ENCODE measurements at places on chromosomes 13 and 19.

- DNase-seq: no peak
Measured at GRCh38 chr13:83386609-83387008, 495.7 kb downstream of the SLITRK1 start.

- DNase-seq: no peak
Measured at GRCh38 chr19:18155095-18156087, 2.4 kb downstream of the PIK3R2 start.

- DNase-seq: peak; percentile 65
Measured at GRCh38 chr13:48110931-48111721, 16.2 kb upstream of the MED4 start.

DNA sequence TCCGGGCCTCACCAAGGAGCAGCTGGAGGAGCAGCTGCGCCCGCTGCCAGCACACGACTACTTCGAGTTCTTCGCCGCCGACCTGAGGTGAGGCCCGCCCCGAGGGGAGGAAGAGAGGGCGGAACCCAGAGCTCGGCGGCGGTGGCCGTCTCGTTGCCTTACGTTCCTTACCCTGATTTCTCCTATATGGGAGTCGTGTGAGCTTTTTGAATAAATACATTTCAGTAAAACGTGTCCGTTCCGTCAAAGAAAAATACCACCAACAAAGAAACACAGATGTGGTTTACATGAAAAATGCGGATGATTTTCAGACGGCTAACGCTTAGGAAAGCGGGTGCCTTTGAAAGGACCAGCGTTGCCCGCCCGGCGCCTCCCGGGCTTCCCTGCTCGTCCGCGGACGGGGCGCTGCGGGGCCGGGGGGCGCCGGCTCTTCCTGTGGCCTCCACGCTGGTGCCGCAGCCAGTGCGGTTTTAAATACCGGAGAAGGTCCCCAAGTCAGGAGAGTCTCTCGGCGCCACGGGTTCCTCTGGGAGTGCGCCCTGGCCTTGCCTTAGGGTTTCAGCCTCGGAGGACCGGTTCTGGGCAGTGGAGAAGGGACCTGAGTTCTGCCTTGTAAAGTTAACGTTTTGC, 755 bp downstream of the UPF3A start:
- DNase-seq: peak; percentile 29

DNA sequence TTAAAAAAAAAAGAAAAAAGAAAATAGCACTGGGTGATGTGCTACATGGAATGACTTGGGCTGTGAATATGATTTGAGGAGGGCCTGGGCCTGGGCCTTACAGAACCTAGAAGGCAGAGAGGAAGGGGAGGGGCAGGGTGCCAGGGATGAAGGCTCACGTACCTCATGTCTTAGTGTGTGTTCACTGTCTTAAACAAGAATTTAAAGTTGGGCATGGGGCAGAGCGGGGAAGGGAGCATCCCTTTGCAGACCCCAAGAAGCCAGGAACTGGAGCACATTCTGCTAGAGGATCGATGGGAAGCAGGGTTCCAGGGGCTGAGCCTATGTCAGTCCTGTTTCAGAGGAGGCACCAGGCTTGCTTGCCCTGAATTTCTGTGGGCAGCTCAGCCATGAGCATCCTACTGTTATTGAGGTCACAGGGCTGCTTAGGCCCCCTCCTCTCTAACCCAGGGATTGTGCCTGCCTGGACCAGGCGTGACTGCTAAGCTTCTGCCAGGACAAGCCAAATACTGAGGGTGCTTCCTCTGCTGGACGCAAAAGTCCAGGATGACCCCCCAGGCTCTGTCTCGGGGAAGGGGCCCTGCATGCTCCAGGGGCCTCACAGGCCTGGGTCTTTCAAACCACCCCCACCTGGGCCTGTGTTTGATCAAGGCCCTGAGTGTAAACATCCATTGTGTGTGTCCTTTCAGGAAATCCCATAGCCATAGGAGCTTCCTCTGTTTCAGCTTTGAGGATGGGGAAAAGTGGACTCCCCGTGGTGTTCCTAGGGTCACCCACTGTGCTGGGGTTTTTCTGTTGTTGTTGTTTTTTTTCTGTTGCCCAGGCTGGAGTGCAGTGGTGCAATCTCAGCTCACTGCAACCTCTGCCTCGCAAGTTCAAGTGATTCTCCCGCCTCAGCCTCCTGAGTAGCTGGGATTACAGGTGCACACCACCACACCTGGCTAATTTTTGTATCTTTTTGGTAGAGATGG, 4.8 kb downstream of the LSR start:
- DNase-seq: no peak

DNA sequence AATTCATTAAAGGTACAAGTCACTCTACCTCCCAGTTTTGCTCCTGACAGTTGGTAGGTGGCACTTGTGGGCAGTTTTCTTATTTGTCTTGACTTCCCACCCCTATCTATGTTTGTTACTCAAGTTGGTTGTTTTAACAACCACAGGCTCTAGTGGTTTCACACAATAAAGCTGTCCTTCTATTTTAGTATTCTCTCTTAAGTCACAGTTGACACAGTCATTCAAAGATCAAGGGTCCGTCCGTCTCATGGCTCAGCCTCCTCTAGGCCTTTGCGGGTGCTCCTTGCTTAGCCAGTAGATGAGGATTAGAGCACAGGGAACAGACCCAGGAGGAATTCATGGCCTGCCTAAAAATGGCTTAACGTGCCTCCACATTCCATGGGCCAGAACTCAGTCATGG, 573.7 kb downstream of the IRS2 start:
- DNase-seq: no peak

GRCh38 chr13:97221989-97222700, at the start of gene MBNL2:
Gene MBNL2, plus strand, starts transcription at chr13:97222333. Its CDS starts 53,903 bp downstream, at chr13:97276236.
- peak; percentile 91 for DNase-seq

DNA sequence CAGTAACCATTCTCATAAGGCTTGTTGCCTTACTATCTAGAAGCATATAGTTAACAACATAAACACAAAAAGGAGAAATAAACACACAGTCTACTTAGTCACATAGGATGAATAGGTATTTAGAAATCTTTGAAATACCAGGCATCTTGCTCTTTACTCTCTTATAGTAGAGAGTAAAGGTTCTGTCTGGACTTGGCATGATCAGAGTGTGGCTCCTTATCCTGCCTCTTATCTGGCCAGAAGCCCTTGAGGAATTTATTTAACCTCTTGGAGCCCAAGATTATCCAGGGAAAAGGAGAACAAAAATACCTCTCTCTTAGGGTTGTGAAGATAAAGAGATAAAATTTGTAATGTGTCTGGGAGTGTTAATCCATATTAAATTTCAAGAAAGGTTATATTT, 100.2 kb upstream of the MBNL2 start:
- DNase-seq: no peak

- no peak for DNase-seq
Measured at GRCh38 chr19:10137751-10138682, 18.3 kb upstream of the EIF3G start.

DNA sequence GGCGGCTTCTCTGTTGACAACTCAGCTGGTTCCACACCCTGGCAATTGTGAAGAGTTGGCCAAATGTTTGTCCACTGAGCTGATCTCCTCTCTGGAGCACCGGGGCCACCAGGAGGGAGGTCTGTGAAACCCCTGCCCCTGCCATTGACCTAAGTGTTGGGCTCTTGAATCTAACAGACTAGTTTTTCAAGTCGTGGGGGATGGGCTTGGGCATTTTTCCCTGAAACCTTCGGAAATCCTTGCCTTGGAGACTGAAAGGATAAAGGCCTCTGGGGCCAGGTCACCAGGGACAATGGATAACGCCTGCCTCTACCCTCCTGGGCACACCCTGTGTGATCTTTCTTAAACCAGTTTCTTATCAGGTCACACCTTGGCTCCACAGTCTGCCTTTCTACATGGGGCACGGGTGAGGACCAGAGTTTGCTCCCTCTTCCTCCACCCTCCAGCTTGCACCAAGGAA, 881 bp downstream of the GEMIN7 start:
- DNase-seq: peak; percentile 46

DNA sequence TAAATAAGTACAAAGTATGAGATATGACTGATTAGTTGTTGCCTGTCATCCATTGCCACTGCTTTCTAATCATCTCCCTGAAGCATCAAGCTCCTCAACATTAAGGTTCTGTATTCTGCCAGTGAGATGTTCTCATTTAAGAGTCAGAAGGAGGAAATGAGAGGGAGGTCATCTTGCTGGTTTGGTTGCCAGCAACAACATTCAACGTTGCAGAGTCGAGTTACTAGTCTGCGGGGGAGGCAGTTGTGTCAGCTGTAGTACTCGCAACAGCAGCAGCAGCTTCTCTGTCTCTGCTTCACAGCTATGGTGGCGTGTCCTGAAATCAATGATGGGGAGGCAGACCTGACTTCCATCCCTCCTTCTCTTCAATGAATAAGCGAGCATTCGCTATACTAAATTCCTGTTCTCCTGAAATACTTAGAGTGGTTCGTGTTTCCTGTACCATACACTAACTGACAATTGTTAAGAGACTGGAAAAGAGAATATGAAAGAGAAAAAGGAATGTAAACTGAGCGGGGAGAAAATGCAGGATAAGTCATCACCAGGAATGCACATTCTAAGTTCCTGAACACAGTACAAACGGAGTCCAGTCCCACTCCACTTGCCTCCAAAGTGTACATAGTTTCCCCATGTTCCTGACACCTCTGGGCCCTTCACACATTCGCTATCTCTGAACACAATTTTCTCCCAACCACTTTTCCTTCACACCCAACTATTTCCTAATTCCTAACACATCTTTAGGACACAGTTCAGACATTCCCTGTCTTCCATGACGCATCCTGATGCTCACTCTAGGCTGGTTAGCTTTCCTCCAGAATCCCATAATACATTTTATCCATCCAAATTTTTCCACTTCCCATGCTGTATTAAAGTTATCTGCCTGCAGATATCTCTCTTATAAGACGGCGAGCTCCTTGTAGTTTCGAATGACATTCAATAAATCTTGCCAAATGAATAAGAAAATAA, 263.0 kb downstream of the KLF12 start:
- DNase-seq: peak; percentile 47

DNA sequence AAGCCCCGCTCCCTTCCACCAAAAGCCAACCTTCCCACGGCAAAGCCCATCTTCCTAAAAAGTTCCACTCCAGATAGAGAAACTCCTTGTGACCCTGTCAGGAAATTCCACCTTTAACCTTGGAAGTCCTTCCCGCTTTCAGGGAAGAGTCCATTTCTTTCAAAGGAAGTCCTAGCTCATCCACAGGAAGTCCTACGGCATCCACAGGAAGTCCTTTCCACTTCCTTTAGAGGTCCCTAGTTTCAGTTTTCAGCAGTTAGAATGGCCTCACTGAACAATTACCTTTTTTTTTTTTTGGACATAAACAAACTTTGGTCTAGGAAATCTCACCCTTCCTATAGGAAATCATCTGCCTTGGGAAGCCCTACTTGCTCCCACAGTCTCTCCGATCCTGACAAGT, 31.7 kb downstream of the TRPM4 start:
- no peak for DNase-seq

DNA sequence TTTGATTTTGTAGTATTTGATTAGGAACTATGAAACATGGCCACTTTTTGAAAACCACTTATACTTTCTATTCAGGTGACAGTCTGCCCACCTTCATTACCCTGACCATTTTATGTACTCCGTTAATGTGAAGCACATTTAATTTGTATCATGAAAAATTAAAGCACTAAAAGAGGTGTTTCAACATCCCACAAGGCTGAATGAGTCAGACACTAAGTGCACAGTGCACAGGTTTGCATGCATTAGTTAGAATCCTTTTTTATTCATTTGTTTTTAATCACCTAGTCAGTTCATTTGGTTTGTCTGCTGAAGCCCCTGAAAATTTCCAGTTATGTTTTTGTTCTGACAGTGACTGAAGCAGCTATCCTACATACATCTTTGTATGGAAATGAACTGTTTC, 271.0 kb downstream of the SLITRK5 start:
- no peak for DNase-seq

- no peak for DNase-seq
Measured at GRCh38 chr19:50573741-50574461, 5.7 kb upstream of the LRRC4B start.

- DNase-seq: no peak
Measured at GRCh38 chr13:100273552-100273951, 184.7 kb downstream of the PCCA start.

DNA sequence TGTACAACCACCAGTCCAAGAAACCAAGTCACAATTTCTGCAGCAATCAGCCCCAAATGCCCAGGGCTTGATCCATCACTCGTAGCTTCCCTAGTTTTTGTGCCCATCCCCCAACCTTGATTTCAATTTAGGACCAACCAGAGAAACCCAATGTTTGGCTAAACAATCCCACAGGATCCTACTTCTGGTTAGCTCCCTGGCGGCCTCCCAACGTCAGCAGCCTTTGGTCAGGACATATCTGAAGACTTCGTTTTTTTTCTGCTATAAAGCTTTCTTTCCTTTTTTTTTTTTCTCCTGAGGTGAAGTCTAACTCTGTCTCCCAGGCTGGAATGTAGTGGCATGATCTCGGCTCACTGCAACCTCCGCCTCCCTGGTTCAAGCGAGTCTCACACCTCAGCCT, 7.7 kb downstream of the DPRX start:
- no peak for DNase-seq

DNA sequence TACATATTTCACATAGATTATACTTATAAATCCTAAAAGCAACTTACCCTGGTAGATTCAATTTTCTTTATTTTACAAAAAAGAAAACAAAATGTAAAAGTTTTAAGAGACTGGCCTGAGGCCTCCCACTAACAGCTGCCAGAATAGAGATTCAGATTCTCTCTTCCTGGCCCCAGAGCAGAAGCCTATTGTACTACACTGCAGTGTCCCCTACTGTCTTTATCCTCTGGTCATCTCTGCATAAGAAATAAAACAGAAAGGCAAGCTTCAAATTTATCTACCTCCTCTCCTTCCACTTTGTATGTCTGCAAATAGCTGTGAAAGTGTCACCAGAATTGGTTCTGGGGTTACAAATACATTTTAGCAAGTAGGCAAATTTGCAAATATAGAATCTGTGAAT, 1004.1 kb upstream of the PCDH9 start:
- no peak for DNase-seq

DNA sequence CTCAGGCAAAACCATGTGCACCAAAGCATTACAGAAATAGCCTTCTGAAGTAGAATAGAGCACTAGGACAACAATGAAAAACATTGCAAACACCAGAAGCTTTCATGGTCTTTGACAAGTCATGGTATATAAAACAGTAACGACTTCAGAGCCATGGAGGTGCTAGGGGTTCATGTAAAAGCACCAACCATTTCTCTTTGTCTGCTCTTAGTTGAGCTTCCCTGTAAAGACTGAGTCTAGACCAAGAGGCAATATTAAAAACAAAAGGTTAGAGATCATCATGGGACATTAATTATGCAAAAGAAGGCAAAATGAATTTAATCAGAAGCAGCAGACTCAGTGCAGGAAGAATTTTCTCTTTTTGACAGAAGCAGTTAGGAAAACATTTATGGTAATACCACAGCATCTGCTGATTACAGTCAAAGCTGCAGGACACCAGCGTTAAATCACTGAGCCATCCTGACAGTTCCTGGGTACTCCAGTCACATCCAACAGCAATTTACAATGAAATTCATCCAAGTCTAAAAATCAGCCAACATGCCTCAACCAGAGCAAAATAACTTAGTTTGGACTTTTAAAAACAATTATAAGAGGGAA, 476.8 kb downstream of the DIAPH3 start:
- DNase-seq: no peak

Measured in heart left ventricle (tissue), 16 donors.